ENCODE measurements at places on chromosomes 16 and 17. TPM values are rescaled to one million over a fixed set of nuclear protein-coding genes. Genes with fewer than 3 reads are reported as not detected.

GRCh38 chr17:50432125-50432762, 6.2 kb downstream of the ACSF2 start:
- no peak for DNase-seq

DNA sequence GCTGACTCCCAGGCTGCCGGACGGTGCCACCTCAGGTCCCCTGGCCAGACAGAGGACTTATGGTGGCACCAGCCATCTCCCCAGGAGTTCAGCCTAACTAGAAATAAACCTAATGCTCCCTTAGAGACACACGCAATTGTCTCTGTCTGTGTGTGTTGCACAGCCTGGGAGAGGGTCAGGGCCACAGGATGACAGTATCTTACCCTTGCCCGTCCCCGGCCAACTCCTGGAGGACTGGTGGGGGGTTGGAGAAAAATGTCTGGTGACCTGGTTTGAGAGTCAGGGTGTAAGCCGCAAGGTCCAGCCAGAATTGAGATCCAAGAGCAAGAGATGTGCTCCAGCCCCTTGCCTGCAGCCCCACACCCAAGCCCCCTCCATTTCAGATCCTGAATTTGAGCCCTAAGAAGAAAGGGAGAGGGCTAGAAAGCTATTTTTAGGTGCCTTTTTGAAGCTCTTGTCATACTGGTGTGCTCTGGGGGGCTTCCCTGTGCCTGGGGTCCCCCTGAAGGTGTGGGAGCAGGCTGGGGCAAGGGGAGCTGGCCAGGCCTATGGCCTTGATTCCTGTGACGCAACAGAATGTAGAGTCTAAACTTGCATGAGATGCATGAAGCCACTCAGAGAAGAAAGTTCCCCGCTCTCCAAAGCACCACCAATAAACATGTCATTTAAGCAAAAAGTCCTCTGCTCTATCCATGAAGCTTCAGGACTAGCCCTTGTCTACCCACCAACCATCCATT, 12.9 kb downstream of the ZNF319 start:
- DNase-seq = no peak

DNA sequence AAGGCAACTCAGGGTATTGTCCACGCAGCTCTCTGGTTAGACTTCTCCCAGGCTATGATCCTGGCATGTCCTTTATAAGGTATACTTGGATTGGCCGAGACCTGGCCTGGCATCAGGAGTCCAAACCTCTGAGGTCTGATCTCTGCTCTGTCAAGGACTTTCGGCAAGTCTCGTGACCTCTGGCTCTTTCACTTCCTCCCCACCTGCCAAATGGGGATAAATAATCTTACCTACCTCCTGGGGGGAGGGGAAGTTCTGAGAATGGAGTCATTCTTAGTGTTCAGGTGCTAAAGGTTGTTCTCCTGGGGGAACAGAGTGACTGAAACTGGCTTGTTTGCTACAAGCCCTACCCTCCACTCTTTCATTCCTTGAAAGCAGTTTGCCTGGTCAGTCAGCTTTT, 7.6 kb downstream of the ATXN1L start:
- DNase-seq = no peak

GRCh38 chr17:78878871-78879527, 24.0 kb downstream of the CEP295NL start:
- DNase-seq = no peak

DNA sequence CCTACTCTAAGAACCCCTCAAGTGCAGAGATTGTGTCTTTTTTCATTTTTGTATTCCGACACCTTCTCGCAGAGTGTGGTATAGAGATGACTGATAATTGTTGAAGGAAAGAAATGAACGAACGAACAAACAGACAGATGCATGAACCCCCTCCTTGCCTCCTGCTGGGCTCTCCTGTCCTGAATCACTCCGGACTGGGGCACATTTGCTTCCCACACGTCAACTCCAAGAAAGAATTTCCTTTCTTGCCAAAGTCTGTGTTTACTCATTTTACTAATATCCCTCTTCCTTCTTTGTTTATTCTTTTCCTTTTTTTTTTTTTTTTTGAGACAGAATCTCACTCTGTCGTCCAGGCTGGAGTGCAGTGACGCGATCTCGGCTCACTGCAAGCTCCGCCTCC, 37.5 kb upstream of the BHLHA9 start:
- DNase-seq = no peak

Gene NLRC5
- 16.8 TPM for total RNA-seq

Gene OTOP2
- not detected for total RNA-seq

Gene ACBD4
- total RNA-seq = 5.5 TPM

Gene CCL23
- 8.0 TPM for total RNA-seq

Gene DNASE1L2
- 0.26 TPM for total RNA-seq
